A172 (cell line): ENCODE measurements at places on chromosomes 13 and 19.

DNA sequence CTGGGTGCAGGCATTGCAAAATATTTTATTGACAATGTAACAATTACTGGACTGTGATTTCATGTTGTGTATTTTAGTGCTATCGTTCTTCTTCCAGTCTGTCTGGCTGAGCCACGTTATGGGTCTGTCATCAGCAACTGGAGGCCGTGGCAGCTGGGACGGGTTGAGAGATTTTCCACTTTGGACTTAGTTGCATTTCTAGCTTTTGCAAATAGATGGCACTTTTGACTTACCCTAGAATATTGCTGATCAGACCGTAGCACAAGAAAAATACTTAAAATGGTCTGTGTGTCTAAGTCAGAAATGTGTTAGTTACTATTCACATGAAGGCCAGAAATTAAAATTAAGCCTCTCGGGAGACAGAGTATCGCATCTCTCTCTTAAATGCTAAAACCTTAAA, 211.1 kb downstream of the TEX29 start:
- peak; percentile 25 for DNase-seq

DNA sequence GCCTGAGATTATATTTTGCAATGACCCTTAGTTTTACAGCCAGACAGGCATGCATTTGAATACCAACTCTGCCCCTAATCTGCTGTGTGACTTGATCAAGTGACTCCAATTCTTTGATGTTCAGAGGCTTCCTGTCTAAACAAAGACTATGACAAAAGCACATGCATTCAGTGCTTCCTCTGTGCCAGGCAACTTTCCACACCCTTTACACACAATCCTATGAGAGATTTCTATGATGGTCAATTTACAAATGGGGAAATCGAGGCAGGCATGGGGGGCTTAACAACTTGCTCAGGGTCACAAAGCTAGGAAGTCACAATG, 3.7 kb upstream of the LYPD3 start:
- no peak for DNase-seq

DNA sequence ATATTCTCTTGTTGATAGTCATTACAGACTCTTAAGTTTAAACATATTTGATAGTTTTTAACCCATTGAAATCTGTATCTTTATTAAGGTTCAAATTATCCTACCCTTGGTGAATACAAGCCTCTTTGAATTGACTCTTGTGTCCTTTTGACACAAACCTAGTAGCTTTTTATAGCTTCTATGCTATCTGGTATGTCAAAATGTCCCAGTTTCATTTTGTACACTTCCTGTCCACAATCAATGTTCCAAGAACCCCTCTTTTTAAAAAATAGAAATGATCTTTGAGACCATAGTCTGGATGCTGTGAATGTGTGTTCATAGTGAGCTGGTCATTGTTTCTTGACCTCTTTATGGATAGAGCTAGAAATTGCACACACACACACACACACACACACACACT, 39.2 kb upstream of the FGF14 start:
- DNase-seq: no peak

DNA sequence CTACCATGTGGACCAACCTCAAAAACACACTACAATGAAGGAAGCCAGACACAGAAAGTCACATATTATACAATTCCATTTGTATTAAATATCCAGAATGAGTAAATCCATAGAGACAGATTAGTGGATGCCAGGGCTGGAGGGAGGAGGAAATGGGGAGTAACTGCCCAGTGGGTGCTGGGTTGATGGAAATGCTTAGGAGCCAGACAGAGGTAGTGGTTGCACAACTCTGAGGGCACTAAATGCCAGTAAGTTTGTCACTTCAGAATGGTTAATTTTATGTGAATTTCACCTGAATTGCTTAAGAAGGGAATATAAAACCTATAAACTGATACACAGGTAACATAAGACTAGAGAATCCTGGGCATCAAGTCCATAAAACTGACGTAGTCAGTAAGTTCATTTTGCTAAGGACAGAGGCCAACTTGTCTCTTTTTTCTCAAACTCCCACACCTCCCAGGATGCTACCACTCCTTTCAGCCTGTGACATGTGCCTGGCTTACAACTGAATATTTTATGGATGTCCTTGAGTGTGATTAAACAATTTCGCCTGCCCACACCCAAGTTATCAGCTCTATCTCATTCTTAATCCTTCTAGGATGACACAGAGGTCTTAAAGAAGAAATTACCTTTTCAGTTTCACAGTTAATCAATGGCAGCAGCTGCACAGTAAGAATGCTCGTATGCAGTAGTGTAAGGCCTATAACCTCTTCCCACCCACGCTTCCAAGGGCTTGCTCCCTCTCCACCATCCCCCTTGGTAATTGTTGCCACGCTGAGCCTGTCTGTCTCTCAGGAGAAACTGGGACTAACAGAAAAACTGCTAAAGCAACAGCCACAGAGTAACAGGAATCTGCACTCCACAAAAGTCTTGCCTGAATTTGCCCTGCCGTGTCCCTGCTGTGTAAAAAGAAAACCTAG, 5.9 kb upstream of the MLNR start:
- no peak for DNase-seq

- no peak for DNase-seq
Observed at GRCh38 chr13:81988567-81988966, 1647.6 kb upstream of the SPRY2 start.

- DNase-seq: no peak
Observed at GRCh38 chr13:93620181-93620765, 393.7 kb downstream of the GPC6 start.

DNA sequence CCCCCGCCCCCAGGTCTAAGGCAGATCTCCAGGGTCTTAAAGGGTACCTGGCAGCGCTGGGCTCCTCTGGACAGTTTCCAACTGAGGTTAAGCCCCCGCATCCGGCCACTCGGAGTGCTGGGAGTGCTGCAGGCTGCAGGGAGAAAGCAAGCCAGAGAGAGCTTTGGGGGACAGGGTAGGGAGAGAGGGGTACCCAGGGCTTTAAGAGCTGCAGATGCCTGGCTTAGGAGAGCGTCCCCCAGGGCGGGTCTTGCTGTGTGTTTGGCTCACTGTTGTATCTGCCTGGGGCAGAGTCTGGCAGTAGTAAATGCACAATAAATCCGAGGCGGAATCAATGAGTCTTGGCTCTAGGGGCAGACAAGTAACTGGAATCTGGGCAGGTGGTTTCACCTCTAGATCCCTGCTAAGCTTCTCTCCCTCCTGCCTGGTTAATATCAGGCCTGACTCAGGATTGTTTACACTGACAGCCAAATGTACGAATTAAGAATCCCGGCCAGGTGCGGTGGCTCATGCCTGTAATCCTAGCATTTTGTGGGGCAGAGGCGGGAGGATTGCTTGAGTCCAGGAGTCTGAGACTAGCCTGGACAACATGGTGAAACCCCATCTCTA, 798 bp upstream of the COX6B2 start:
- no peak for DNase-seq

- DNase-seq: no peak
Observed at GRCh38 chr13:44157606-44158005, 216.0 kb upstream of the SERP2 start.

GRCh38 chr13:44106266-44107152, 226.8 kb downstream of the LACC1 start:
- DNase-seq: no peak

- no peak for DNase-seq
Observed at GRCh38 chr13:74708629-74709028, 574.4 kb upstream of the KLF12 start.

- DNase-seq: no peak
Observed at GRCh38 chr13:41938918-41939317, 22.0 kb downstream of the VWA8 start.

GRCh38 chr13:98315902-98316301, 138.8 kb upstream of the RNF113B start:
- DNase-seq: no peak

DNA sequence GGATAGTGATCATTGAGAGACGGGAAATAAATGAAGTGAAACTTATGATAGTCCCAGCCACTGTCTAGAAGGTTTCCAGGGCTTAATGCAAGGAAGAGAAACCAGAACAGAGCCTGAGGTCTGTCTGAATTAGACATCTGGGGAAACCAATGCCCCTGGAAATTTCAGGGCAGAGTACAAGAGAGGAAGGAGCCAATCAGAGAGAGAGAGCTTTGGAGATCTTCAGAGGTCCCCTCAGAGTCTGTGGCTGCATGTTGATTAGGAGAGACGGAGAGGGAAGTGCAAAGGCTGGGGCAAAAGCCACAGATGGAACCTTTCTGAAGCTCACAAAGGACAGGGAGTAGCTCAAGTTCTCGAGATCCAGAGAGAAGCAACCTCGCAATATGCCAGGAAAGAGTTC, 378.0 kb downstream of the DNAJC15 start:
- DNase-seq: no peak

- no peak for DNase-seq
Observed at GRCh38 chr13:42255886-42256285, 16.1 kb upstream of the AKAP11 start.
